AG09319 (cell line): ENCODE measurements at places on chromosomes 7 and 10.

GRCh38 chr10:77973276-77973675, 46.7 kb upstream of the DLG5 start:
- DNase-seq = no peak

DNA sequence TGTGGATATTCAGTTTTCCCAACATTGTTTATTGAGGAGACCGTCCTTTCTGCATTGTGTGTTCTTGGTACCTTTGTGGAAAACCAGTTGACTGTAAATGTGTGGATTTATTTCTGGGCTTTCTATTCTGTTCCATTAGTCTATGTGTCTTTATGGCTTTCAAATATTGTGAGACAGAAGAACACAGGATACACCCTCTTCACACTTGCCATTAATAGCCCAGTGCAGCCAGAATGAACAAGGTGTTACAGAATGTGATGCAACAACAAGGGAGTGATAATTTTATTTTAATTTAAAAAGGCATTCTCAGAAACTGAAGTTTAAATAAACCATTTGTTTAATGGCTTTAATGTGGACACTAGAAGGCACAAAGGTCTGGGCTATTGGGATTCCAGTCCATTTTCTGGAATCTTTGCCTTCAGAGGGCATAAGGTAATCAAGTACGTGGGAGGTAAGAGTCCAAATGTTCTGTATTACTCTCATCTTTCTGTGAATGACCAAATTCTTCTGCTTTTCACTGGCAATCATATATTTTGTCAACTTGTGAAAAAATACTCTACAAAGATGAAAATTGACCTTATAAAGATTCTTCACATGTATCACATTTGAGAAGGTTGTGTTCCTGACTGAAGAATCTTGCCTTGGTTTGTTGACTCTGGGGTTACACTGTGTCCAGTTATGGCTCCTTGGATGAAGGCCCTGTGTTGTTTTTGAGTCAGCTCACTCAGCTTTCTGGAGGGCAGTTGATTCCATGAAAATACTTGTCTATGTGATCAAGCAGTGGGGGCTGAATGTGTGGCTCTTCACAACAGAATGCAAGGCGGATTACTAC, 962.7 kb downstream of the LRMDA start:
- no peak for DNase-seq

GRCh38 chr10:75294518-75294865, 58.7 kb upstream of the COMTD1 start:
- no peak for DNase-seq

- DNase-seq = no peak
Observed at GRCh38 chr10:79102498-79102874, 33.7 kb downstream of the ZMIZ1 start.
